Lower lobe of right lung (tissue), 2 donors: ENCODE measurements at places on chromosomes 3 and 15.
A peak's percentile ranks its signal among the peaks of the same experiment; 100 is the strongest.

DNA sequence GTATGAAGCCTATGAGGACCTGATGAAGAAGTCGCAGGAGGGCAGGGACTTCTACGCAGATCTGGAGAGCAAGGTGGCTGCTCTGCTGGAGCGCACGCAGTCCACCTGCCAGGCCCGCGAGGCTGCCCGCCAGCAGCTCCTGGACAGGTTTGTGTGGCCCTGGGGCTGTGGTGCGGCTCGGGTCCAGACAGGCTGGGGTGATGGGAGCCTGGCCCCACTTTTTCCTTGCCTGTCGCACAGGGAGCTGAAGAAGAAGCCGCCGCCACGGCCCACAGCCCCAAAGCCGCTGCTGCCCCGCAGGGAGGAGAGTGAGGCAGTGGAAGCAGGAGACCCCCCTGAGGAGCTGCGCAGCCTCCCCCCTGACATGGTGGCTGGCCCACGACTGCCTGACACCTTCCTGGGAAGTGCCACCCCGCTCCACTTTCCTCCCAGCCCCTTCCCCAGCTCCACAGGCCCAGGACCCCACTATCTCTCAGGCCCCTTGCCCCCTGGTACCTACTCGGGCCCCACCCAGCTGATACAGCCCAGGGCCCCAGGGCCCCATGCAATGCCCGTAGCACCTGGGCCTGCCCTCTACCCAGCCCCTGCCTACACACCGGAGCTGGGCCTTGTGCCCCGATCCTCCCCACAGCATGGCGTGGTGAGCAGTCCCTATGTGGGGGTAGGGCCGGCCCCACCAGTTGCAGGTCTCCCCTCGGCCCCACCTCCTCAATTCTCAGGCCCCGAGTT is 29.0 kb downstream of the PTPN23 start:
- no peak for DNase-seq

DNA sequence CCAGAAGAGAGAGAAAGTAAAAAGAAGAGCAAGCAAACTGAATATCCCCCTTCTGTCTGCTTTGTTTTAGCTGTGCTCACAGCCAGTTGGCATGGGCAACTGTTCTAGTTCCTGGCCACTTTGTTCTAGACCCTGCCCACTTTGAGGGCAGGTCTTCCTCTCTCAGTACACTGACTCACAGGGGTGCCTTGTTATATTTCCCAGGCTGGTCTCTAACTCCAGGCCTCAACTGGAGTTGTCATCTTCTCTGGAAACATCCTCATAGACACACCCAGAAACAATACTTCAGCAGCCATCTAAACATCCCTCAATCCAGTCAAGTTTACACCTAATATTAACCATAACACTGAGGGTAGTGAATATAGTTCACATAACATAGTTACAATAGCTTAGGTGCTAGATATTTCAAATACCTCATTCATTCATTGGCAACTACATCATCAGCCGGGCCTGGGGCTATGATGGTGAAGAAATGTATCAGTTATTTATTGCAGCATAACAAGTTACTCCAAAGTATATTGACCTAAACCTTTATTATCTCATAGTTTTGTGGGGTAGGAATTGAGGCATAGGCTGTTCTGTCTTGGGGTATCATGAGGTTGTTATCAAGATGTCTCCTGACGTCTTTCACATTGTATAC is 106.0 kb downstream of the UBE2E2 start:
- no peak for DNase-seq

GRCh38 chr3:142888481-142889211 is at the start of gene PCOLCE2:
PCOLCE2 (minus strand) TSS chr3:142889083; CDS start chr3:142888896, 187 bp downstream.
- DNase-seq = peak; percentile 55

DNA sequence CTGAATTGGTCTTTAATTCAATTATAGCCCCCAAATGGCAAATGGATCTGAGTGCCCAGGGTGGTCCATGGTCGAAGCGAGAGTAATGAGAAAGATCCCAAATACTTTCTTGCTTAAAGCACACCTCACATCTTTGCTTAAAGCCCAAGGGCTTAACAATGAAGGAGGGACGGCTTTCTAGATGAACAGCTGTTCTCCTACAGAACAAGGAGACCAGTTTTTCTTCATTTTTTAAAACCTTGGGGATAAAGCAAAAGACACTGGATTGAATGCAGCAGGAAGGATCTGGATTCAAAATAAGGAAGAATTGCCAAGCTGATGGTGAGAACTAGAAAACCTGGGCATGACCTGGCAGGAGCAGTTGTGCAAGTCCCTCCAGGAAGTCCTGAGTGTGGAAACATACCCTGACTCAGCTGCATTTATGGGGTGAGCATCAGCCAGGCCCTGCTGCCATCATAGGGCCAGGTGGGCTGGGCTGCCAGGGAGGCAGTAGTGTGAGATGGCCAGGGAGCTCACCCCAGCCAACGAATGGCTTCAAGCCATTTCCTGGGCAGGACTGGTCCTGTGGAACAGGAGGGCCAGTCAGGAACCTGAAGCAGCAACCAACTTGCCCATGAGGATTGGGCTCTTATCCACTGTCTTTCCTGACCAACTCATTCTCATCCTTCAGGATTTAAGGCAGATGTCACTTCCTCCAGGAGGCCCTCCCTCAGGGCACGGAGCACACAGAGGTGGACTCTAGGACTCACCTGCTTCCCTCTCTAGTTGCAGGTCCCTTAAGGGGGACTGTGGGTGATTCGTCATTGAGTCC is 18.4 kb upstream of the RHCG start:
- DNase-seq = no peak

DNA sequence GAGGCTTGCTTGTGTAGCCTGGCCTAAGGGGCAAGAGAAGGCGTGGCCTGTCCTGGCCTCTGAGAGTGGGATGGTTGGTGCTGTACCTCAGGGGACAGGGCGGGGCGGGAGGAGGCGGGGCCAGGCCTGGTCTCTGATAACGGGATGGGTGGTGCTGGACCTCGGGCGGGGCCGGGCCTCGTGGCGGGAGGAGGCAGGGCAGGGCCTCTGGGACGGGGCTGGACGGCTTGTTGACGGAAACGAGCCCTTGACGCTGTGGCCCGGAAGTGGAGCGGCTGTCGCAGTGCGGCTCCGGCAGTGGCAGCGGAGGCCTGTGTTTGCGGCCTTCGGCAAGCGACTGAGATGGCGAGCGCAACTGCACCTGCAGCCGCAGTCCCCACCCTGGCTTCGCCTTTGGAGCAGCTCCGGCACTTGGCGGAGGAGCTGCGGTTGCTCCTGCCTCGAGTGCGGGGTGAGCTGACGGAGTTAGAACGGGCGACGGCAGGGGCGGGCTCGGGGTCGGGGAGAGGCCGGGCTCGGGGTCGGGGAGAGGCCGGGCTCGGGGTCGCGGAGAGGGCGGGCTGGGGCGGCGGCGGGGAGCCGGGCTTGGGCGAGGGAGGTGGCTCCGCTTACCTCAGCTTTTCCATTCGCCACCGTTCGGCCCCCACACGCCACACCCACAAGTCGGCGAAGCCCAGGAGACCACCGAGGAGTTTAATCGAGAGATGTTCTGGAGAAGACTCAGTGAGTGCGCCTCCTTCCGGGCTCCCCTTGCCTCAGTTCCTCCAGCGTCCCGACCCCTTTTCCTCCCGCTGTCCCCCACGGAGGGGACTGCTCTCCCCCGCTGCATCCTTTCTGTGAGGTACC is at the start of gene CCNDBP1:
Gene CCNDBP1, plus strand, starts transcription at position 247 of the 846 bp plus-strand sequence. Its CDS starts 96 bp downstream, at position 343.
- DNase-seq = peak; percentile 99

- no peak for DNase-seq
Measured at GRCh38 chr3:127258733-127259132, 29.1 kb downstream of the PRR20G start.

DNA sequence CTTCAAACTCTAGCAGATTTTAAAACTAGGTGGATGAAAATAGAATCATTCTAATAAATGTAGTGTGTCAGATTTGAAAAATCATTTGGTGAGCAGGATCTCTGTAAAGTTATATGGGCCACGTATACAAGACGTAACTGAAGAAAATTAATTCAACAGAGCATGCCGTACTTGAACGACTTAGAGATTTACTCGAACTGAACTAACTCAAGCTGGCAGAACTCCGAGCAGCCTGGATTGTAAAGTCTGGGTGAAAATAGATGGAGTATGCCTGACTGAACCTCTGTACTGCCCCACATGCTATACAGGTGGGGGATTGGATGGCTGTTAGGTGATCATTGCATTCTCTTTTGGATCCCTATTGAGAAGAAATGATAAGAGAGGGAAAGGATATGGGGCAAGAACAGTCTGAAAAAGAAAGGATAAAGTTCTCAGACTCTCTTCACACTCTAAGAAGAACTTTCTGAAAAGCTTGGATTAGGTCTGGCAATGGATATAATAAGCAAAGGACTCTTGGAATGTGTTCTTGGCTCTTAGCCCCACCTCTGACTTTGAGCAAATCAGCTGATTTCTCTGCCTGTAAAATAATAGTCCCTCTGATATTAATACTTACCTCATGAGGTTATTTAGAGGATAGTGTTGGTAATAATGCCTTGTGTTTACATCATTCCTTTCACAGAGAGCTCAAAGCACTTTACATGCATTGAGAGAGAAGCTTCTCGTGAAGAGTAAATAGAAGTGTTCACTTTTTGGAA is 147.5 kb downstream of the FILIP1L start:
- no peak for DNase-seq

DNA sequence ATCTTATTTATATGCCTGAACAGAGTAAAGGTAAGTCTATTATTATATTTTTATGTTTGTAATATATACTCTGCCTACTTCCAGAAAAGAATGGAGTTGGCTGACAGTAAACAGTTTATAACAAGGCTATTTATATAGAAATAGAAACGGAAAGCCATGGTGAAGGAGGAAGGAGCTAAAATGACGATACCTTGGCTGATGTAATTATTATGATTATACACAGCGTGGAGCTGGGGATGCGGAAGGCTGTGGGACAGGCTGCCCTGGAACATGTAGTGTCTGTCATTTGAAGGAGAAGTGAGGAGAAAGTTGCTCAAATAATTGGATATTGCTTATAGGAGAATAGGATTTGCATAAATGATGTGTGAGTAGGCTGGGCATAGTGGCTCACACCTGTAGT is 37.8 kb downstream of the CEMIP start:
- DNase-seq = no peak

GRCh38 chr3:54240-54639 is 142.3 kb upstream of the CHL1 start:
- no peak for DNase-seq
